ENCODE measurements at places on chromosomes 11 and 22. TPM values are rescaled to one million over a fixed set of nuclear protein-coding genes. Genes with fewer than 3 reads are reported as not detected.

Gene SPON1
- 38.5 TPM for total RNA-seq

Gene PRR33
- not detected for total RNA-seq

Gene MAJIN
- total RNA-seq, result not detected

Gene IGLL1
- not detected for total RNA-seq

Gene TENM4
- total RNA-seq, result 10.7 TPM

Gene C22orf15
- total RNA-seq, result 0.14 TPM

Gene MFNG
- 23.6 TPM for total RNA-seq

Gene VPREB1
- not detected for total RNA-seq

Gene PLEKHA7
- 2.6 TPM for total RNA-seq

Gene FIBIN
- 1.4 TPM for total RNA-seq

Gene SCN4B
- total RNA-seq, result 0.17 TPM

Gene OR6X1
- not detected for total RNA-seq

Gene OR11H1
- total RNA-seq, result not detected

Gene OR5P2
- not detected for total RNA-seq

Gene OR2D2
- total RNA-seq, result 0.28 TPM

Gene IL18
- total RNA-seq, result 7.4 TPM

Gene TUBGCP6
- 53.9 TPM for total RNA-seq

Gene TRPM5
- total RNA-seq, result 0.32 TPM

Gene OR4C15
- total RNA-seq, result not detected

Gene BACE1-AS
- total RNA-seq, result 5.7 TPM

Gene PRRG4
- 1.6 TPM for total RNA-seq

Gene CTSW
- total RNA-seq, result 3.4 TPM

Gene HOATZ
- not detected for total RNA-seq

Gene APOL5
- not detected for total RNA-seq

Gene AMOTL1
- 15.6 TPM for total RNA-seq

Gene CTSF
- 116 TPM for total RNA-seq

Gene CDKN1C
- total RNA-seq, result 745 TPM

Gene SLC5A1
- not detected for total RNA-seq

Gene LRRC74B
- not detected for total RNA-seq

Gene GLYAT
- not detected for total RNA-seq

Gene VSIG10L2
- not detected for total RNA-seq

Gene TREH
- total RNA-seq, result not detected

Gene BARX2
- not detected for total RNA-seq

Gene SLC22A12
- not detected for total RNA-seq

Gene LUZP2
- total RNA-seq, result 12.4 TPM

Gene AGBL2
- 1.8 TPM for total RNA-seq

Gene NXPE4
- total RNA-seq, result not detected

Gene IL17REL
- total RNA-seq, result not detected

Gene LGR4
- total RNA-seq, result 17.3 TPM

Gene NADSYN1
- 55.7 TPM for total RNA-seq

Gene MYEOV
- total RNA-seq, result 0.34 TPM

Gene NCF4
- 2.0 TPM for total RNA-seq

Gene ANKK1
- 0.17 TPM for total RNA-seq

Gene PRR14L
- total RNA-seq, result 19.6 TPM

Gene PHF21B
- 4.4 TPM for total RNA-seq

Gene SERPING1
- 168 TPM for total RNA-seq

Gene TMEM151A
- 0.07 TPM for total RNA-seq

Gene FAM181B
- 2.2 TPM for total RNA-seq

Gene CHRNA10
- total RNA-seq, result 0.83 TPM

Gene PRODH
- total RNA-seq, result 0.86 TPM

Gene IGLL5
- total RNA-seq, result 2.2 TPM

Gene SYT8
- total RNA-seq, result 0.61 TPM

Gene MUC2
- total RNA-seq, result not detected

All from adrenal gland (tissue), 19 donors.